ENCODE measurements at places on chromosomes 1 and 21.

DNA sequence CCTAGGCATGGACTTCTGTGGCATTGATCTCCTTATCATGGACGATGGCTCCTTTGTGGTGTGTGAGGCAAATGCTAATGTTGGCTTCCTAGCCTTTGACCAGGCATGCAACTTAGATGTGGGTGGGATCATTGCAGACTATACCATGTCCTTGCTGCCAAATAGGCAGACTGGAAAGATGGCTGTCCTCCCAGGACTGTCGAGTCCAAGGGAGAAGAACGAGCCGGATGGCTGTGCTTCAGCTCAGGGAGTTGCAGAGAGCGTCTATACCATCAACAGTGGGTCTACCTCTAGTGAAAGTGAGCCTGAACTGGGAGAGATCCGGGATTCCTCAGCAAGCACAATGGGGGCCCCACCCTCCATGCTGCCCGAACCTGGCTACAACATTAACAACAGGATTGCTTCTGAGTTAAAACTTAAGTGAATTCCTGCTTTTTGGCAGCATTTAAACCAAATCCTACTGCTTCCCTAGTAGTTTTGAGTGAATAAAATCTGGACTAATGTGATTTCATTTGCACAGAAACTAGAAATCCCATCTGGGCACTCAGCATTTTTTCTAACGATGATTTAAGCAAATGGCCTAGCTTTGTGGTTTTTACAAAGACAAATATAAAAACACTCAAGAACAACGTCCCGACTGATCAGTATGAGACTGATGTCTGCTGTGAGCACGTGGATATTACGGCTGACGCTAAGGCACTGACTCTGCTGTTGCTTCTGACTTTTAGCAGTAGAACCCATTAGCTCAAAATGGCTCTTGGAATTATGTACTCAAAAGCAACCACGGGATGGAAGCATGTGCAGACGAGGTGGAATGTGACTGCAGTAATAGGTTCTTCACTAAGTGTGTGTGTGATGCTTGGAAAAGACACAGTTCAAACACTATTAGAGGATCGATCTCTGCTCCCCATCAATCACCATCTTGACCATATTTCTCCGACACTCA, 34.2 kb downstream of the RIMKLA start:
- DNase-seq, result no peak

- DNase-seq, result no peak
Measured at GRCh38 chr1:157856538-157856937, 14.9 kb upstream of the CD5L start.

GRCh38 chr1:89350298-89350697, 13.6 kb upstream of the GBP6 start:
- no peak for DNase-seq

DNA sequence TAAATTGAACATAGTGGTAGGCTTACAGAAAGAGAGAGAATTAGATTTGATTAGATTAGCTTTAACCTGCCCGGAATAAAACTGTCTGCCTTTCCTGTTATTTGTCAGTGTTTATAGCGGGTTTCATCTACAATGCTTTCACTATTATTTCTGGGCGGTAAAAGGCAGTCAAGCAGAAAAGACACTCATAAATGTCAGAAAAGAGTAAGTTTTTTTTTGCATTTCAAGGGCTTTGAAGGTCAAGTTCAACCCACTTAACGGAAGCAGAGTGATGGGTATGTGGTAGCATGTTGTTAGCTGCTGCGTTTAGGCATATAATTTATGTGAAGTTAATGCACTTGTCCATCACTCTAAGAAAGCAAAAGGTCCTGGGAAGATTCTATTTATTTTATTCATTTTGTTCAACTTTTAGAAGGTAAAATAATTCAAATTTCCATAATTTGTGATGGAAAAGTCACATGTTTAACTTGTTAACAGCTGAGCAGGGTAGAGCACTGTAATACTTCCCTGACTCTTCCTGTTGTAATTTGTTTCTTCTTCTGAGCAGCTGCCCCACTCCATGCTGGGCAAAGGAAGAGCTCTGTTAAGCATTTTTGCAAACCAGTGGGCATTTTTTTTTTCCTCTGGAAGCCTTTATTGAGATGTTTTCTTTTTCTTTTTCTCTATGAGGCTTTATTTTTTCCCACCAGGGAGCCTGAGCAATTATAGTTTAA, 220.1 kb downstream of the ST6GALNAC3 start:
- DNase-seq, result no peak

DNA sequence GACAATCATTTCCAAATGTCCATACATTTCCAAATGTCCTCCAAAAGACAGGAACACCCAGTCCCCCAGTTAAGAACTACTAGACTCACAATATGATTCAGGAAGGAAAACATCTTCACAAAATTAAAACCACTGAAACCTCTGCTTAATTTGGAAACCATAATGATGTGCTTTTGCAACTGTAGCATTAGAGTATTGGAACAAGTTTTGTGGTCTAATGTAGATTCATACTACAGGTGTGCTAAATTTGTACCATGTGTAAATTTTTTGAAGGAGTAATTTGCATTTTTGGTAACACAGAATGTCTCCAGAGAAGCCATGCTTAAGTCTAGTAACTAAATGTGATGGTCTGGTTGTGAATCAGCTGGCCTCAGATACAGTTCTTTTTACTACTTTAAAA, 129.6 kb downstream of the DPYD start:
- DNase-seq, result no peak

- DNase-seq, result no peak
Measured at GRCh38 chr1:67921725-67922489, 88.6 kb upstream of the GNG12 start.

GRCh38 chr1:92957030-92957734, 4.1 kb downstream of the DIPK1A start:
- DNase-seq, result no peak

- no peak for DNase-seq
Measured at GRCh38 chr1:168468042-168468809, 75.6 kb downstream of the XCL2 start.

DNA sequence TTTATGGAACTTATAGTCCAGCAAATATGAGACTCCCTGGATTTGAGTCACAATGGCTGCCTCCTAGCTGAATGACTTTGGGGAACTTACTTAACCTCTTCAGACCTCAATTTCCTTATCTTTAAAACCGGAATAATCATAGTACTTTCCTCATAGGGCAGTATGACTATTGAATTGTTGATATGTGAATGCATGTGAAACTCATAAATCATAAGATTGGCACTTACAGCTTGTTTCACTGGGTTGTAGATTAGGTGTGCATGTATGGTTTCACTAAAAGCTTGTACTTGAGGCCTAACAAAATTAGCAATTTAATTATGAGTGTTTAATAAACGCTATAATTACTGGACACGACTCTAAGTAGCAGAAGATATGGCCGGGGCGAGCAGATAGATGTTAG, 72.5 kb downstream of the ST6GALNAC5 start:
- no peak for DNase-seq

DNA sequence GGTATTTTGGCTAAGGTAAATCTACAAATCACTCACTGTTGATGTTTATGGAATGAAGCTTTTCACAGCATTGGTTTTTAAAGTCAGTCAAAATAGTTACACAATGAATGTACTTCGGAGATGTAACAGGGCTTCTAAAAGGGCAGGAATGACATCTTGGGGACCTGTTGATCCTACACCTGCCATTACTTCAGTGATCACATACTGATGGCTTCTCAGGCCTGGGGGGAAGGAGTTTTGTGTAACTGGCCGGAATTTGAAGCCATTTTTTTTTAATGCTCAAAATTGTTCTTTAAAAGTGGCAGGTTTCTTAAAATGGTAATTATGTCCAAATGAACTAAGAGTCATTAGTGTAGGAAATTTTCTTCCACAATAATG, 11.2 kb downstream of the RPL5 start:
- no peak for DNase-seq

DNA sequence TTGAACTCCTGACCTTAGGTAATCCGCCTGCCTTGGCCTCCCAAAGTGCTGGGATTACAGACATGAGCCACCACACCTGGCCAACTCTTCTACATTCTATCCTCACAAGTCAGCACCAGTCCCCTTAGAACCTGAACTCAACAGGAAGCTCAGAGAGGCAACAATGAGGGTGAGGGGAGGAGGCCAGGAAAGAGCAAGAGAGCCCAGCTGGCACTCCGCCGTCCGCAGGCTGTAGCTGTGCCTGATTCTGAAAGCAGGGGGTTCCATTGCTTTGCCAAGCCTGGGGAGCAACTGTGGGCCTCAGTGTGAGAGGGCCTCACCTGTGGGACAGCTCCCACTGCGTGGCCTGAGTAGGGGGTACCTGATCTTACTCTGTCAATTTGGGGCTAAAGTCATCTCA, 18.7 kb downstream of the STK40 start:
- no peak for DNase-seq

DNA sequence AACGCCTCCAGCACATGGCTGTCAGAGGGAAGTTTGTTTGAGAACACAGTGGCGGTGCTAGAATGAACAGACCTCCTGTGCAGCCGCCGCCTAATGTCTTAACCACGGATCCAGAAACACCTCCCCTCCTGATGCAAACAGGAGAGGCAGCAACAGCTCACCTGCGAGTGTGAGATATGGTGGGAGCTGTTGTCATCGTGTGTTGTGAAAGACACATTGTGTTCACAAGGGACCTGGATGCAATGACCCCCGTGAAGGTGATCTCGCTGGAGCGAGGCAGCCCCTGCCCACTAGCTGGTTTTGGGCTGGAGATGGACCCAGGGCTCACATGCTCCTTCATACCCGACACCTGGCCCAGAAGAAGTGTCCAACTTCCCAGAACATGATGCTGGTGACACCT, 315.3 kb upstream of the C1orf174 start:
- no peak for DNase-seq

DNA sequence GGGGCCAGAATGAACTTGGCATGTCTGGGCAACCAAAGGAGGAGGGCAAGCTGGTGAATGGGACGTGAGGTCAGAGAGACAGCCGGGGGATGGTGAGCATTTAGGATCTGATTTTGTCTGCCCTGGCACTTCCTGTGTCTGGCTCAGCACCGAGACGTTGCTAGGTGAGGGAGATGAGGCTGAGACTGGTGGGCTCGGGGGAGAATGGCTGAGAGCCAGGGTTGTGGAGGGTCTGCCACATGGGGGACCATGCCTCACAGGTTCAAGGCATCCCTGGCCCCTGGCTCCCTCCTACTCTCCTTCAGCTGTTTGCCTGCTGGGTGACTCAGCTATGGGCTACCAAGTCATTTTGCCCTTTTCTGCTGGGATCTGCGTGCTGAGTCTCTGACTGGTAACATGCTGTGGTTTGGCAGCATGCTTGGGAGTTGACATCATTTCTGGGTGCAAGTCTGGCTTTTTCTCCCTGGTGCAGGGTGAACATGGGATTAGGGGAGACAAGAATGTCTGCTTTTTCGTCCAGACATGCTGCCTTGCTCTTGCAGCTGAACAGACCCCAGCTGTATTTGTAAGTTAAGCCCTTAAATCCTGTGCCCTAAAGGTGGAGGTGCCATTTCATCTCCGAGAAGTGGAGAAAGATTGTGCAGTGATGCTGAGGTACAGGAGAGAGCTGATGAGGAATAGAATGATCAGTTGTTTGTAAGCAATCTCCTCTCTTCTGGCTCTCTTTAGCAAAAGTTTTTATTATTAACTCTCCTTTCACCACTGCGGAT, 17.6 kb downstream of the GALNT2 start:
- peak; percentile 96 for DNase-seq

GRCh38 chr1:246491551-246492053, 15.5 kb downstream of the SMYD3 start:
- DNase-seq, result no peak

GRCh38 chr1:60502506-60502905, 428.9 kb upstream of the C1orf87 start:
- no peak for DNase-seq

- peak; percentile 35 for DNase-seq
Measured at GRCh38 chr1:233543338-233544255, 70.3 kb upstream of the KCNK1 start.

DNA sequence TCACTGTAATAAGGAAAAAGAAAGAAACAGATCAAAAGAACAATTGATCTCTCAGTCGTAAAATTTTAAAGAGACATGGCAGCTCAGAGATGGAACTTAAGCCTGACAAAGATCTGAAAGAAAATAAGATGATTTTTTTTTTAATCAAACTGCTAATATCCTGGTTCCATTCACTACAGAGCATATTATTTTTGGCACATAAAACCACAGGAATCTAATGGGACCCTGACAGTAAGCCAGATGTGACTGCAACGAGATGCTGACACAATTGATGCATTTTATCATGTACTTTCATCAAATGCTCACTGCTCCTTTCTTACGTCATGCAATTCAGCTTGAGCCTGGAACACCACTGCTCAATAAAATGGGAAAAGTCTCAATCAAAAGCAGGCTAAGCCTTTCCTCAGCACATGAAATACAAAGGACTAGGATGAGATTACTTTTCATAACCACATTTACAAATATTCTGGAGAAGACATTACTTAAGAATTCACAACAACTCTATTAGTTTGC, 16.6 kb downstream of the GPATCH2 start:
- DNase-seq, result no peak

GRCh38 chr1:221727146-221728036, 14.5 kb downstream of the DUSP10 start:
- no peak for DNase-seq

DNA sequence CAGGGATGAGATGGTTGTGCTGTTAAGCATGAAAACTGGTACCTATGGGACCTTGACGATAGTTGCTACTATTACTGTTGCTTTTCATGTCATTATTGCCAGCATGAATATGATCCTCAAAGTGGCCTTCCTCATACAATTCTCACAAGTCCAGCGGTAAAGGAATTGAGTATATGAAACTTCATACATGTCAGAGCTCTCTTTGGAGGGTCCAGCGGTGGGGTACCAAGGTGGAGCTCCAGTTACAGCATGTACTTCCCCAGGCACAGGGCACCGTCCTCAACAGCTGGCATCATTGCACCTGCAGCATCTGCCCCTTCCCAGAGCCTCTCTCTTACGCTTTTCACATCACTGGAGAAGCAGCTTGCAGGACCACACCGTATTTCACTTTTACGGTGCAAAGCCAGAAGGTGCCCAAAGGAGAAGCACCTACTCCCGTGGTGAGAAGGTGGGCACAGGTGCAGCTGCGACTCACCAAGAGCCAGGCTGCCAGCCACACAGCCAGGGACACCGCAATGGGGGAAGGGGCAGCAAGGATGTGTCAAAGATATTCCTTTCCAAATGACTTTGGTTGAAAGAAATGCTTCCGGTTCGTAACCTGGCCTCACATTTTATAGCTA, 166.4 kb upstream of the IRF2BP2 start:
- DNase-seq, result no peak

DNA sequence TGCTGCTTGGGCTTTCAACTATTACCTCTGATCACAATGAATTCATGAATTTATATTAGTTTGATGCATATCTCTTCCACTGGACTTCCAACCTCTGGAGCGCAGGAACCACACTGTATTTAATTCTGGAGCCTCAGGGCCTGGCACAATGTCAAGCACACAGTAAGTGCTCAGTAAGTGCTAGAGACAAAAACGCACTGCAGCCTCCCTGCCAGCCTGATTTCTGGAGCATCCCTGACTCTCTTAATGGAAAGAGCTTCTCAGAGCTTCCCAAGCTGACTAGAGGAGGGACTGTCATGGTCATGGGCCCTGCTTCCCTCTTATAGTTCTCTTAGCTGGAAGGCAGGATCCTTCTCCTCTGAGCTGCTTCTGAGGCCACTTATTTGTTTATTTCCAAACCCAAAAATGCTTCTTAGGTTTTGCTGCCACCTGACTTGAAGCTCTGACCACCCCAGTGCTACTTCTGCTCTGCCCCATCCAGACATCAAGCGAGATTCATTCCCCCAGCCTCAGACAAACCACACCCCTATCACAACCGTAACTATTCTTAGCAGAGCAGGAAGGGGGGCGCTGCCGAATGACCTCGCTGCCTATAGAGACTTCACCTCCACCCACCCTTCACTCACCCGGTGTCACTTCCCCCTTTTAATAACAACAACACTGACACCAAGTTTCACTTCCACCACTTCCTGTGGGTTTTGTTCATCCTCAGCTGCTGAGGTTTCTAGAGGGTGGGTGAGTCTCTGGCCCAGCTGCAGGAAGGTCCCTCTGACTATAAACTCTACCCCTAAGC, 33.6 kb downstream of the NUAK2 start:
- DNase-seq, result no peak
